ENCODE measurements at places on chromosomes 4 and X.

DNA sequence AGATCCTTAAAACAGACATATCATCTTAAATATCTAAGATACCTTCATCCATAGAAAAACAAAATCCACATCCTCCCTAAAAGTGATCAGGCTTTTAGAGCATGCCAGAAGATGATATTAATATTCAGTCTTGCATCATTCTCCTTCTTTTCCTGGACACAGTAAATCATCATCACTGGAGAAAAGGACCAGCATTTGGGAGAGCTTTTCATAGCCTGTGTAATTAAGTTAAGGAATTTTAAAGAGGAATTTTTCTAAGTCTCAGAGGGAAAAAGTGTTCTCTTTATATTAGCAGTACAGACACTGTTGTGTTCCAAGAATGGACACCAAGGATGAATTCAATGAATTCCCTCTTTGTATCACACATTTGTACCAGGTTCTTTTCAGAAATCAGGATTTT, 696 bp downstream of the SCRG1 start:
- no peak for DNase-seq

GRCh38 chrX:46770000-46770816, 11.3 kb upstream of the SLC9A7 start:
- DNase-seq: peak; percentile 56

DNA sequence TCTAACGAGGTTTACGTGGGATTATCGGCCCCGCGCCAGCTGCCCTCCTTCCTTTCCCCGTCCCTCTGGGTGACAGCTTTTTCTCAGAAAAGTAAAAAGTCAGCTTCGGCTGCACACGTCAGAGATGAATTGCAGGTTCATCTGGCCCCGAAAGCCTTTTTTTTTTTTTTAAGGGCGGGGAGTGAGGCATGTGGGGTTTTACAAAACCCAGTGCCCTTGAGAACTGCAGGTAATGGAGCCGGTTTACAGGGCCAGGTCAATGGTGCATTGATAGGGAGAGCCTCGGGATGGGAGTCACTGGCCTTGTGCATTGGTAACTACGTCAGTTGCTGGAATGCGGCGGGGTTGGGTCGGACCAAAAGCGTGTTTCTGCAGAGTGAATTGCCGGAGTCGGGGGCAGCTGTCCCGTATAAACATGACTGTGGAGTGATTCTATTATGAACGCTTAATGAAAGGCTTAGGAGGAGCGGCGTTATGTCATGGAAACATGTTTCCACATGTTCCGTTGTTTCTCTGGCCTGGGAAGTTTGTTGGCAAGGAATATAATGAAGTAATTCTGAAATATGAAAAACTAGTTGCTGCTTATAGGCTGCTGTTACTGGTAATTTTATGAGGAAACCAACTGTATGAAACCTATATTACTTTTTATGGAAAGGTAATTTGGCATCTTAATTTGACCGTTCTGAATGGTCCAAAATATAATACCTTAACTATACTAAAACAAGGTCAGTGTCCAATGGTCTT, 1.1 kb downstream of the HSPA4L start:
- DNase-seq: peak; percentile 75

- no peak for DNase-seq
These were observed 19.5 kb downstream of the ENPP6 start for GRCh38 chr4:184198190-184198589.

DNA sequence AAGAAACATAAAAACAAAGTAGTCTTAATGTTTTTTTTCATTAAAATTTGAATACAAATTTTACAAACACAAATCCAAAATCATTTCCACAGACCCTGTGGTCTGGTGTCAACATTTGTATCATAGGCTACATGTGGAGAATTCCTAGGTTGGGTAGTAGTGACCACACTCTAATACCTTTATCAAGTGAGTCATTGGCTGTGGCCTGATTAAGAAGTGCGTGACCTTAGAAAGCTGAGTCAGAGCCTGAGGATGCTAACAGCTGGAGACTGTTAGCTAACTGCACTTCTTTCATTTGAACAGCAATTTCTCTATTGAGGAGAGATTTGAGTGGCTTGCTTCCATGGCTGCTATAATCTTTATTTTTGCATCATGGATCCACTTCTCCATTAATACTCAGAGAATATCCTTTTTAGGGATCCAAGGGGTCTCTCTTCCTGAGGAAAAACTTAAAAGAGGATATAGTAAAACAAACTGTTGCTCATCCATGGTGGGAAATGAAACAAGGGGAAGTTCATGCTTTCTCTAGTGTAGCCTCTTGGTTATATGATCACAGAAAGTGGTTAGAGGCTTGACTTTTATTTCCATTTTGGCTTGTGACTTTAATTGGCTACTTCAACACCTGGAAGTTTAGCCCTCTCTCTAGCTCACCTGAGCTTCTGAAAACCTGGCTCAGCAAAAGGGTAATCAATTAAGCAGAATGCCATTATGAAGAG, 335.8 kb downstream of the PABPC4L start:
- DNase-seq: peak; percentile 99

DNA sequence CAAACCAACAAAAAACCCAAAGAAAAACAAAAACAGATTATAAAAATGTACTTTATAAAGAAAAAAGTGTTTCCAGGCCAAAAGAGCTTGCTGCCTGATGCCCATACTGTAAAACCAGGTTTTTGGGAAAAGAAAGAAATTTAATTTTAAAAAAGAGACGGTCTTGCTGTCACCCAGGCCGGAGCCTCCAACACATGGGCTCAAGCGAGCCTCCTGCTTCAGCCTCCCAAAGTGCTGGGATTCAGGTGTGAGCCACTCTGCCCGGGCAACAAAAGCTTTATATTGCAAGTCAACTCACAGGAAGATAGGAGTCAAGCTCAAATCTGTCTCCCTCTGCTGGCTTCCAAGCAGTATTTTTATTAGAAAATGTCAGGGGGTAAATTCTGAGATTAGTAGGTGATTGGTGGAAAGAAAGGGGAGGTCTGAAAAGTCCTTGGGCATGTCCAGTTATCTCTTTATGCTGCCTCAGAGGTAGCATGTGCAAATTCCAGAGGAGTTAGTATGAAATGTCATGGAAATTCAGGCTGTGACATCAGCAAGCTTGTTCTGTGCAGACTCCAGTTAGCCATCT, 39.4 kb downstream of the MGST2 start:
- peak; percentile 49 for DNase-seq

DNA sequence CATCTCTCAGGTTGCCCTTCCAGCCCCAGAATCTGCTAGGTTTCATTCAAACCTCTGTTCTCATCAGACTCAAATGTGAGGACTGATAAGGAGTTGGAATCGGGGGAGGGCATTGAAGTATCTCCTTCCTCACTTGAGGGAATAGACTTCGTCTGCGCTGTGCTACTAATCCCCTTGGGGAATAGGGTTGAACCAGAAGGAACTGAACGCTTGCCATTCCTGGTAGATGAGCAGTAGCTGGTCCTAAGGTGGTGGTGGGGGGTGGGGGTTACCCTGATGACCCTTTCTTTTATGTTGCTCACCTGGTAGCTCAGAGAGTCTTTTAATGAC, 692 bp upstream of the SLC9A7 start:
- DNase-seq: peak; percentile 44

GRCh38 chr4:172142281-172142741, 329.1 kb downstream of the GALNTL6 start:
- peak; percentile 61 for DNase-seq

- DNase-seq: peak; percentile 27
These were observed at the start of gene DUSP9 for GRCh38 chrX:153646620-153647373. TSS of gene DUSP9 (plus strand) at chrX:153647203. CDS start at chrX:153647954, 751 bp downstream.

DNA sequence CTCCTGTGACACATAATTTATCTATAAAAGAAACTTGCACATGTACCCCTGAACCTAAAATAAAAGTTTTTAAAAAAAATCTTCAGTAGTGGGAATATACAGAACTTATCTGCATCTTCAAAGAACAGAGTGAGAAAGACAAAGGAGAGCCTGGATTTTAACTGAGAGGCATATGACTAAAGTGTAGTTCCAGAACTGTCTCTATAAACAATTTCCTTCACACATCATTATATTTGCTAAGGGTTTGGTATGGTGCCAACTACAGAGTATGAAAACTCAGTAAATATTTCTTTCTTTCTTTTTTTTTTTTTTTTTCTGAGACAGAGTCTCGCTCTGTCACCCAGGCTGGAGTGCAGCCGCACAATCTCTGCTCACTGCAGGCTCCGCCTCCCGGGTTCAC, 49.9 kb upstream of the NFKB1 start:
- DNase-seq: no peak

GRCh38 chrX:154548028-154548316, 552 bp downstream of the IKBKG start:
- DNase-seq: peak; percentile 55

DNA sequence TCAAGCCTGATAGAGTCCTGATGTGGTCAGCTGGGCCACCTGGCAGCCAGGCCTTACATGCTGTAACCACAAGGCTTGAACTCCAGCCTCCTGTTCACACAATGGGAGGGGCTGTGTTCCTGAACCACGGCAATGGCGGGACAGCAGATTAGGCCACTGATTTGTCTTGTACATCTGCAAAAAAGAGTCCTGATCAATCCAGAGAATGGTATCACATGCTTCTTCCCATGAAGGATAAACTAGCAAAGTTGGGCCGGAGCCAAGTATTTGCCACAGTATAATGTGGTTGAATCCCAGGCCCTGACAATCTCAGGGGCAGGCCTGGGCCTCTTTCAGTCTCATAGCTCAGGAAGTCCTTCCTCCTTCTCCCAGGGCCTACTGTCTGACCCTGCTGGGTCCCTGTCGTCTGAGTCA, 2182.5 kb upstream of the AGA start:
- DNase-seq: peak; percentile 19

DNA sequence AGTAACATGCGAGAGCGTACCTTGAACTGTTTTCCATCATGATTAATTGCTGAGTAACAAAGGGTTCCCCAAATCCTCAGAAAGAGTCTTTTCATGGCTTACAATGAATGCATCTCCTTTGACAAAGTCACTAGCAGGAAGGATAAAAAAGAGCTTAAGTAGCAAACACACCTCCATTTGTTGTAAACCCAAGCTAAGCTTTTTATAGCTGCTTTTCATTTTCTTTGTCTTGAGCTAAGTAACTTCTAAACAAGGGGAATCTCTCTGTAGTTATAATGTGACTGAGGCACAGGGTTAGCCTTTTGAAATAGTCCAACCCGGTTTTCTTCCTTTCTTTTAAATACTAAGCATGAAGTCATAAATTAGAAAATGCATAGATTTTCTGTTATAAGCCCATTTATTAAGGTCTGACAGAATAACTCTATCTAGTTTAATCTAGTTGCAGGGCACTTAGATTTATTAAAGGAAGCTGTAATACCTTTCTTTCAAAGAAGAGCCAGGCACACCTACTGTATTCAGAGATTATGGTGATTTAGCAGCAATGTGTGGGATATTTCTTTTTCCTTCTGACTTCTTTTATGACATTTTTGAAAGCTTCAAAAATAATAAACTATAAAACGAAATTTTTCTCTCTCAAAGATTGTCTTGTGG, 226.9 kb upstream of the SMIM31 start:
- no peak for DNase-seq

DNA sequence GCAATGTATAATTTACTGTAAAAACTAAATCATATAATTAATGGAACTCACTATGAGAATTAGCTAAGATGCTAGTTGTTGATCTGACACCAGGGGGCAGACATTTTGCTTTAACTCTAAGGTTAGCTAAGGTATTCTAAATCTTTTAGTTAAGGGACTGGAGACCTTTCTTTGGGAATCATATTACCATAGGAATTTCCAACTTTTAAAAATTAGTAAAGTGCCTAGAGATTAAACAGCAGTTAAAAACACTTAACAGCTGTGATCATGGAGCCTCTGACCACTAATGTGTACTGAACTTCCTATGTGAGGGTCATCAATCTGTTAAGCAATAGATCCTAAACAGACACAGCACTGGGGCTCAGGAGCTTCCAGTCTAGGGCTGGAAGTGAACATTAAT, 226.6 kb downstream of the NSUN7 start:
- peak; percentile 49 for DNase-seq

DNA sequence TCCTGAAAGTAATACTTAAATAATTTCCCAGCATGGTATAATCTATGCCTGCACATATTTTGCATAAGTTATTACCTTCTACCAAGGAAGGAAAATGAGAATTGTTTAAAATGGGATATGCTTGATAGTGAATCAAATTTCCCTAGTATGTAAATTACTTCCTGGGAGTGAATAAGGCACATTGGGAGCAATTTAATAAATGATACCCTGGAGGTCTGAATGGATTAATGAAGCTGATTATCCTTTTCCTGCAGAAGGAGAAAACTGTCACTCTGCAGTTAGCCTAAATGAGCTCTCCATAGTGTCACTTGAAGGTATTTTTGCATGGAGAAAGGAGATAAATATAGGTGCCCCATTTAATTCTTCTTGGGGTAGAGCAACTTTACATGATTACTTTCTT, 2212.0 kb downstream of the PCDH7 start:
- no peak for DNase-seq

DNA sequence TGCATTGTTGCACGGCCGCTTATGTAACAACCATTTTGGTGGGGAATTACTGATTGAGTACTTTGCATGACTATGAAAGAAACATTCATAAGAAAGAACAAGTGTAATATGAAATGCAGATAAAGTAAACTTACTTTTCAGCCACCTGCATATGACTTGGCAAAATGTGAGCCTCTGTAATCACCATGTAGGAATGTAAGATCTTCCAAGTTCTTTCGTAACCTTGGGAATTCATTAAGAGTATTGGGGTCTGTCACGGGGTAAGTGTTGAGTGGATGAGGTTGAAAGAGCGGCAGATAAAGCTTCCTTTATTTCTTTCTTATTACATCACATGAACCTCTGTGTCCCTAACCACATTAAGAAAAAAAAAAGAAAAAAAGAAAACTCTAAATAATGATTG, 348.5 kb upstream of the NR3C2 start:
- peak; percentile 34 for DNase-seq

DNA sequence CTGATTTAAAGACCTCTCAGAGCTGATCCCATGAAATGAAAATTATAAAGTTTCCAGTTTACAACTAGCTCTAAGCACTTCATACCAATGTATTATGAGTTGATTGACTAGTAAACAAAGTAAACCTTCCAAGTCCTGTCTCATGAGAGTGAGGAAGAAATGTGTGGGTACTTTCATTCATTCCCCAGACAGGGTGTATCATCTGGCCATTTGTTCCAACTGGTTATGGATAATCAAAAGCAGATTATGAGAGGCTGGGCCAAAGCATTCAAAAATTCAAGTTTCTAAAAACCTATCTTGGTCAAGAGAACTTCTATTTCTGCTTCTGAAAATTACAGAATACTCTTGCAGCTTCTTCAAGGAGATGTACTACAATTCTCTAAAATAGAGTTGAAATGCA, 193.3 kb upstream of the RASGEF1B start:
- DNase-seq: no peak

- DNase-seq: peak; percentile 87
These were observed 142.0 kb upstream of the NUDT6 start for GRCh38 chr4:123064390-123064789.

- DNase-seq: no peak
These were observed 516.5 kb upstream of the CNKSR2 start for GRCh38 chrX:20857746-20858145.

DNA sequence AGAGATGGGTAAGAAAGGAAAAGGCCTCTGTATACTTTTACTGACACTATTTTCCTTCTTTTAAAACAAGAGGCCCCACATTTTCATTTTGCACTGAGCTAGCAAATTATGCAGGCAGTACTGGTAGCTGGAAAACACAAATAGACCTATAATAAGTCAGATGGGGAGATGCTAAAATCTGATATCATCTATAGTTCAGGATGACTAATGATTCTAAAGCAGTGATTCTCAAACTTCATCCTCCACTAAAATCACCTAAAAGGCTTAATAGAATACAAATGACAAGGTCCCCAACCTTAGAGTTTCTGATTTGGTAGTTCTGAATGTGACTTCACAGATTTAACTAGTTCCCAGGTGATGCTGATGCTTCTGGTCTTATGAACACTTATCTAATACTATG, 247.3 kb upstream of the DIPK2B start:
- DNase-seq: no peak

- DNase-seq: no peak
These were observed 409.8 kb downstream of the AR start for GRCh38 chrX:67953658-67954057.

All from iris pigment epithelial cell (primary cell).